ENCODE measurements at places on chromosomes 11 and 22. TPM values are rescaled to one million over a fixed set of nuclear protein-coding genes. Genes with fewer than 3 reads are reported as not detected.

DNA sequence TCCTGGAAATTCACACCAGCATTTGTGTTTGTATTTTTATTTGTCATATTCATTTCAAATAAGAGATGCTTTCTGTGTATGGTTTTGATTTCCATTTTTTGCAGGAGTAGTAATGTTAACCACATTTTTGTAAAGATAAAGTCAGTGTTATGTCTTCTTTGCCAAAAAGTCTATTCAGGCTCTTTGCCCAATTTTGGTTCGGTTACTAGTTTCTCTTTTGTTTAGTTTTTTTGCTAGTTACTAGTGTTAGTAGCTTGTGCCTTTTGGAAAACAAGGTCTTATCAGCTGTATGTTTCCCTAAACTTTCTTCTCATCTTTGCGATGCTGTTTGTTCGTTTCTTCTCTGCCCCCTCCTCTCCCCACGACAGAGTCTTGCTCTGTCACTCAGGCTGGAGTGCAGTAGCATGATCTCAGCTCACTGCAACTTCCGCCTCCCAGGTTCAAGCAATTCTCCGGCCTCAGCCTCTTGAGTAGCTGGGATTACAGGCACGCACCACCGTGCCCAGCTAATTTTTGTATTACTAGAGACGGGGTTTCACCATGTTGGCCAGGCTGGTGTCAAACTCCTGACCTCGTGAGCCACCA is 112.3 kb upstream of the GRK3 start:
- DNase-seq = no peak

GRCh38 chr11:31802990-31803812 is 7.9 kb downstream of the PAX6 start:
- no peak for DNase-seq

DNA sequence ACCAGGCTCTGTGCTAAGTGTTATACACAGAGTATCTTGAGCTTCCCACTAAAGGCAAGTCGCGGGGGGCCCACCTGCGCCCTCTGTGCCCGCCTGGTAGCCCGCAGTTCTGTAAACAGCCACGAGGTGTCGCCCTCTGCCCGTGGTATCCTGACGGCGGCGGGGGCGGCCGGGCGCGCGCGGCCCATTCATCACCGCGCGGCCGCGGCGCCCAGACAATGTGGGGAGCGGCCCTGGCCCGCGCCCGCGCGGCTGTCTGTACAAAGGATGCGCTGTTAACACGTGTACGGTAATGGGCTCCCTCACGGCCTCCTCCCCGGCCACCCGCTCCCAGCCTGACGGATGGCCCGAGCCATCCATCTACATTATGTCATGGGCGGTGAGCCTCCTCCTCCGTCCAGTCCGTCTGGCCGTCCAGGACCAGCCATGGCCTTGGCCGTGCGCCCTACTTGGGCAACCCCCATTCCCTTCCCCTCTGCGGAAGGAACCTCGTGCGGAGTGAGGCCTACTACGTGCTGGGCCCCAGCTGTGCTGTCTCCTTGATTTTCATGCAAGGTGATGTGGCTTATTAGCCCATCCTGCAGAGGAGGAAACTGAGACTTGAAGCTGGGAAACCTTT is 99.4 kb downstream of the MIAT start:
- DNase-seq = no peak

DNA sequence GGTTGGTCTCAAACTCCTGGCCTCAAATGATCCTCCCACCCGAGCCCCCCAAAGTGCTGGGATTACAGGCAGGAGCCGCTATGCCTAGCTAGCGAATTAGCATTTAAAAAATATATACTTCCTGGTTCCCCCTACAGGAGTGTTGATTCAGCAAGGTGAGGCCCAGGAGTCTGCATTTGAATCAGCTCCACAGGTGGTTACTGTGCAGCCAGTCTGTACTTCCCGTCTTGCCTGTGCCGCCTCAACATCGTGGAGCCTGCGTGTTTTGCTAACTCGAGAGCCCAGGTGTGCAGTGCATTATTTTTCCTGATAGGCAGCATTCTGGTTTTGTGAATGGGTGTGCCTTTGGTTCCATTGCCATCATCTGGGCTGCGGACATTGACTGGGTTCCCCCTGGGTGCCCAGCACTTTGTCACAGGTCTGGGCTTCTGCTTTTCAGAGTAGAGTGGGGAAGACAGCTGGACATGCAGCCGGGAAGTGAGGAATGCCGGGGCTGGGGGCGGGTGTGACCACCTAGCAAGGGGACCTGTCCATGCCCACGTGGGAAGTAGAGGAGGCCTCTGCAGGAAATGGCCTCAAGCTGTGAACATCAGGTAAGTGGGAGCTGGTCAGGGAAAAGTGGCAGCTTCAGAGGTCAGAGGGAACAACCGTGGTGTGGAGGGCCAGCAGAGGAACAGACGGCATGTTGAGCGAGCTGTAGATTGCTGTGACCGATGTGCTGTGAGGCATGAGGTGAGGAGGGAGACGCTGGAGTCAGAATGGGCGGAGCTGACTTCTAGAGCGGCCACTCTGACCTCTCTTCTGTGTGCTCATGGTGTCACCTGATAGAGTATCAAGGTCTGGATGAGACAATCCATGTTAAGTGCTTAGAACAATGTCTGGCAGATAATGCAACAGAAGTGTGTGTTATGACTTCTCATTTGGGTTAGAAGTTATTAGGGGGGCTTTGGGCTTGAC is 42.2 kb downstream of the PPFIA1 start:
- no peak for DNase-seq

The ISX gene
- total RNA-seq = not detected

GRCh38 chr11:118310781-118311485 is 6.4 kb downstream of the CD3E start:
- DNase-seq = no peak

The INS gene
- total RNA-seq = not detected

The TIMP3 gene
- total RNA-seq = 69.8 TPM

DNA sequence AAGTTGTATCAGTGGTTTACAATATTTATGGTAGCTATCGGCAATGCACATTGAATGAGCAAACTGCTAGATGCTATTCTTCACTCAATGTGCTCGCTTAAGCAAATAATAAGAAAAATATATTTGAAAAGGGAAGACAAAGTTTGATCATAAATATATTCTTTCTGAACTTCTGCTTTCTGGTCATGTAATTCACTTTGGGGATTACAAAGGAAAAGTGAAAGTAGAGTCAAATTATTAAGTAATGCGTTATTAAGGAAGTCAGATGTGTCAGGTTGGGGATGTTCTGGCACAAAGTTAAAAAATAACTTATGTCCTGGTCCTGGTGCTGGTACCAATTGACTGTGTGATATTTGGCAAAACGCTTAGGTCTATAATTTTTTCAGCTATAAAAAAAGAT is 98.0 kb upstream of the TRIM77 start:
- DNase-seq = no peak

- no peak for DNase-seq
Measured at GRCh38 chr11:36446135-36446534, 63.9 kb downstream of the TRAF6 start.

DNA sequence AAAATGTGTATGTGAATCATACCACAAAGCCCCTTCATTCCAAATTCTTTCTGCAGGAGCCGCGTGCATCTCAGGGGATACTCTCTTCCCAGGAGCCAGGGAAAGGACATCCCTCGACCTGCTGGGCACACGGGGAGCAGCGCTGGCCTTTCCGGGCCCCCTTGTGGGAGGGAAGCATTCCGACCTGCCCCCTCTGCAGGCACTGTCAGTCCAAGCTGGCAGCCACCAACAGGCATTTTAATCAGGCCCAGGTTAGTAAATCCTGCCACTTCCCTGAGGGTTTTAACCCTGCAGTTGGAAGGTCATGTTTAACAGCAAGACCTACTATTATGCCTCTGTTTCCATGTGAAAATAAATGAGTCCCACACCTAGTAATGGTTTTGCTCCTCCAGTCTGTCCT is 391.5 kb downstream of the SHANK2 start:
- DNase-seq = no peak

The CHST1 gene
- 42.1 TPM for total RNA-seq

GRCh38 chr11:30585892-30586250 is 282 bp downstream of the MPPED2 start:
- no peak for DNase-seq

DNA sequence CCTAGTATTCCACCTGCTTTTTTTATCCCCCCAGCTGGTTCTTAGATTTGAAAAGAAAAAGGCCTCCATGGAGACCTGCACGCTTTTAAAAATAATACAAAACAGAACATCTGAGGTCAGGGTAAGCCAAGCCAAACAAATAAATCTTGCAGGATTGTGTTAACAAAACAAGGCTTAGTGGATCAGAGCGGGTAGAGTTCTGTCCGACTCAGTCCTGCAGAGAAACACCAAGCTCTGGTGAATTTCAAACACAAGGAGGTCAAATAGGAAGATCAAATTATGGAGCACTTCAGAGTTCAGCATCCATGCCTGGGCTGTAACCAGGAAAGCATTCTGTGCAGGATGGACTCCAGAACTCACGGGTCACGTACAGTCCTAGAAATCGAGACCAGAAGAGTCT is 86.9 kb downstream of the SYN3 start:
- no peak for DNase-seq

DNA sequence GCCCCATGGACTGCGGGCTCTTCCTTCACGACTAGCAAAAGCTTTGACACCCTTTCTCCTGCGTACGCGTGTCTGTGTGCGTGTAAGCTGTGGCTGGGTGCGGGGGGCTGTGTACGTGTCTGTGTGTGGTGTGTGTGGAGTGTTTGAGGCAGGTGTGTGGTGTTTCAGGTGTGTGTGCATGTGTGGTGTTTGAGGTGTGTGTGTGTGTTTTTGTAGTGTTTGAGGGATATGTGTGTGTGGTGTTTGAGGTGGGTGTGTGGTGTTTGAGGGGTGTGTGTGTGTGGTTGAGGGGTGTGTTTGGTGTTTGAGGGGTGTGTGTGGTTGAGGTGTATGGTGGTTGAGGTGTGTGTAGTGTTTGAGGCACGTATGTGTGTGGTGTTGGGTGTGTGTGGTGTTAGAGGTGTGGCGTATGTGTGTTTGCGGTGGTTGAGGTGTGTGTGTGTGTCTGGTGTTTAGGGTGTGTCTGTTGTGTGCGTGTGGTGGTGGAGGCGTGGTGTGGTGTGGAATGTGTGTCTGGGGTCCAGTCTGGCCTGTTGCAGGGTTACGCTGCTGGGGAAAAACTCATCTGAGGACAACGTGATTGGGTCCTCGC is 687 bp upstream of the ARSA start:
- no peak for DNase-seq

The WT1 gene
- total RNA-seq = 1.4 TPM

The OR51I1 gene
- not detected for total RNA-seq

The MAPK8IP2 gene
- total RNA-seq = 0.58 TPM

DNA sequence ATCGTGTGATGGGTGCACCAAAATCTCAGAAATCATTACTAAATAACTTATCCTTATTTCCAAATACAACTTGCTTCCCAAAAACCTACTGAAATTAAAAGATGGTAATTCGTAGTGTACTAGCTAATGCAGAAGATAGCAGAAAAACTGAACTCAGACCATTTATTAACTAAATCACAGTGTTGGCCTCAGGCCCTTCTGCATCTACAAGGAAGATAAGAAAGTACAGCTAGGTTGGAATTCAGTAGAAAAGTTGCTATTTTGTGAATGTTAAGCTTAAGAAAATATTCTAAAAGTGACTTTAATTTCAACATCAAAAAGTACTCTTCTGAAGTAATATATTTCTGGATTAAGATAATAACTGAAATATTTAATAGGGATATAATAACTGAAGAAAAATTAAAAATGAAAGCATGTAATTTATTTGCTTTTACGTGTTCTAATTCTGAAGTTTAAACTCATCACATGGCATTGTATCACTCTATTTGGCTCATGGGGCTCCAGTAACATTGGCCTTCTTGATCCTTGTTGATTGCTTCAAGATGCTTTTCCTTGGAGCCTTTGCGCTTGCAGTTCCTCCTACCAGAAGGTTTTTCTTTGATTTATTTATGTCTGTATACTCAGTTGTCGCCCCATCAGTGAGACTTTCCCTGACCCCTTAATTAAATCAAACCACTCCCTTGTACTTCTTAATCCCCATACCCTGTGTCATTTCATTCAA is 847.9 kb upstream of the ANO3 start:
- DNase-seq = no peak

The CABP7 gene
- not detected for total RNA-seq

DNA sequence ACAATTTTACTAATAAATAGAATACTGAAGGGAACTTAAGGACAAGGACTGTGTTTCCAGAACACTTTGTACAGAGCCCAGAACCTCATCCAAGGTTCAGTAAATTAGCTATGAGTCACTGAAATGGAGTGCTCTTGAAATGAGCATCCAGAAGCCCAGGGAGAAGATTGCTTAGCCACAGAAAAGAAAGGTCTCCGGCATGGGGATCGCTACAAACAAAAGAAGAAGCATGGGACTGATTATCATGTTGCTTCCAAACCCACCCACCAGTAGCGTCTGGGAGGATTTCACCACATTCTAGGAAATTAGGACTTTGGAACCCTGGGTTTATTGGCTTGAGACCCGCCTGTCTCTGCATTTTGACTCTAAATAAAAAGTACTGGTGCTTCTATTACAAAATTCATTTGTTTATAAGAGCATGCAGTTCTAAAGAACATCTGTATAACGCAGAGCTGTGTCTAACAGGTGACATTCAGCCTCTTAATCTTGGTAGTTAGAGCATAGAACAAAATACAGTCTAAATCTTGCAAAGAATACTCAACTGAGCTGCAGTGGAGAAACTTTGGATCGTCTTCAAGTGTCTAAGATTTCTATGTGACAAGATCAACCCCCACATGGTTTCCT is 35.9 kb upstream of the SESN3 start:
- DNase-seq = no peak

- no peak for DNase-seq
Measured at GRCh38 chr11:6705905-6706535, 22.9 kb upstream of the MRPL17 start.

- DNase-seq = no peak
Measured at GRCh38 chr11:68764746-68765145, 13.4 kb upstream of the TESMIN start.

DNA sequence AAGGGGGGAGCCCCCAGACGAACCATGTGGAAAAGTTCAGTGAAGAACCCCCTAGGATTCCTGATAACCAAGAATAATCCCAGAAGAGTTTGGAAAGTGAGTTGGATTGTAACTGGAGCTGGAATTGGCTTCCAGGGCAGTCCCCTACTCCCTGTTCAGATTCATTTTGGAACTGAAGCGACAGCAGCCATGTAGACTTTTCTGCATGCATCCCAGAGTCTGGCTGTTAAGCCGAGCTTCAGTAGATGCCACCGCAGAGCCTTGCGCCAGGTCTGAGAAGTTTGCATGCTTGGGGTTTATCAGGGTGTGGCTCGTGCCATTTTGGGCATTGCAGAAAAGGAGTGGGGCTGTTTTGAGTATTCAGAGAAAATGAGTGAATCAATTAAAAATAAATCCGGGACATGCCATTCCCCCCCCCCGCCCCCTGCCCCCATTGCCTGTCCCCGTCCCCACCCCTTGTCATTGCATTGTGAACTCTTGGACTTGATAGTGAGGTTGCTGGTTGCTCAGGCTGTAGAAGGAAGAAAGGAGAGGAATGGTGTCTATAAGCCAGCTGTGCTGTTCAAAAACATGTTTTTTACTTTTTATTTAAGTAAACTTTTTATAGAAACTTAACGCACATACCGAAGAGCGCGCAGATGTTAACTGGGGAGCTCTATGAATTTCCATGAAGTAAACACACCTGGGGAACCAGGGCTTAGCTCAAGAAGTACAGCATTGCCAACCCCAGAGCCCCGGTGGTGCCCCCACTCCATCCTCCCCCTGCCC is 71.2 kb downstream of the LDLRAD3 start:
- DNase-seq = no peak

All from glomerular endothelial cell (primary cell).